ENCODE measurements at places on chromosomes 11 and 22.

- DNase-seq: no peak
These were observed 264.2 kb downstream of the TMEM135 start for GRCh38 chr11:87301785-87302540.

DNA sequence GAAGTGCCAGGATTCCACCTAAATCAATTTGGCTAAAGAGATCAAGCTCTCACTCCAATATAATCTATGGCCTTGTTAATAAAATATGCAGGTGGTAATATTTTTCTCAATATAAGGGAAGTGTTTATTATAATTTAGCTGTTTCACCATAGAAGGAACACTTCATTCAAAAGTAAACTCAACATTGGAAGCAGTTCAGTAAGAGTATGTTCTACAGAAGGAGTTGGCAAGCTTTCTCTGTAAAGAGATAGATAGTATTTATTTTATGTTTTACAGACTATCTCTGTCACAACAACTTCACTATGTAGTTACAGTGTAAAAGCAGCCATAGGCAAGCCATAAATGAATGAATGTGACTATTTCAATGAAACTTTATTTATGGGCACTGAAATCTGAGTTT is 313.6 kb upstream of the ANO3 start:
- DNase-seq: no peak

- DNase-seq: no peak
These were observed 73.2 kb downstream of the SLC35F2 start for GRCh38 chr11:107785401-107785800.

GRCh38 chr11:46390331-46391171 is 1.0 kb downstream of the CHRM4 start:
- DNase-seq: no peak

DNA sequence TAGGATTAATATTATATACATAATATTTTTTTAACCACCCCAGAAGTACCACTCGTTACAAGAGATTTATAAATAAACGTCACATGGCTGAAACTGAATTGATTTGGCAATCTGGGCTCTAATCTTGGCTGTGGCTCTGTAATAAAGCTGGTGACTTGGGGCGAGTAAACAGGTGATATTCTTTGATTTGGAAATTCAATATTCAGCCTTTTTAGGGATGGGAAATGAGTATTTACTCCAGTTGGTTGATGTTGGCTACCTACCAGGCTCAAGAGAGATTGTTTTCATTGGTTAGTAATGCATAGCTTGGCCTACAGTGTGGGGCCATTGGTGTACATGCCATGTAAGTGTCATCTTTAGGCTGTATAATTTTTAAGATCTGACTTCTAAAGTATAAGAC is 117.7 kb upstream of the SORL1-AS1 start:
- no peak for DNase-seq

- DNase-seq: no peak
These were observed 160.5 kb upstream of the NAV2 start for GRCh38 chr11:19552161-19552560.

GRCh38 chr22:38087855-38088254 is 3.9 kb upstream of the SLC16A8 start:
- DNase-seq: no peak

- DNase-seq: no peak
These were observed 267.5 kb downstream of the SBF2 start for GRCh38 chr11:10026514-10026913.

DNA sequence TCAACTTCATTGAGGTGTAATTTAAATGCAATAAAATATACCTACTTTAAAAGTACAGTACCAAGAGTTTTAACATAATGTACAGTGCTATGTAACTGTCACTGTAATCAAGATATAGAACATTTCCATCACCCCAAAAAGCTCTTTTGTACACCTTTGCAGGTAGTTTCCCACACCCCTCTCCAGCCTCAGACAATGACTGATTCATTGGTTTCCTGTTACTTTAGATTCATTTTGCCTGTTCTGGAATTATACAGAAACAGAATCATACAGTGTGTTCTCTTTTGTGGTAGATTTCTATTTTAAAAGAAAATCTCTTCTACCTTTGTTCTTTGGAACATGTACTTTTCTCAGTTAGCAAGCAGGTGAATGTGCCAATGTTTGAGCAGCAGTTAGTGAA is 38.2 kb downstream of the SHISA8 start:
- DNase-seq: no peak

GRCh38 chr11:117818041-117818873 is 6.3 kb downstream of the FXYD2 start:
- no peak for DNase-seq

DNA sequence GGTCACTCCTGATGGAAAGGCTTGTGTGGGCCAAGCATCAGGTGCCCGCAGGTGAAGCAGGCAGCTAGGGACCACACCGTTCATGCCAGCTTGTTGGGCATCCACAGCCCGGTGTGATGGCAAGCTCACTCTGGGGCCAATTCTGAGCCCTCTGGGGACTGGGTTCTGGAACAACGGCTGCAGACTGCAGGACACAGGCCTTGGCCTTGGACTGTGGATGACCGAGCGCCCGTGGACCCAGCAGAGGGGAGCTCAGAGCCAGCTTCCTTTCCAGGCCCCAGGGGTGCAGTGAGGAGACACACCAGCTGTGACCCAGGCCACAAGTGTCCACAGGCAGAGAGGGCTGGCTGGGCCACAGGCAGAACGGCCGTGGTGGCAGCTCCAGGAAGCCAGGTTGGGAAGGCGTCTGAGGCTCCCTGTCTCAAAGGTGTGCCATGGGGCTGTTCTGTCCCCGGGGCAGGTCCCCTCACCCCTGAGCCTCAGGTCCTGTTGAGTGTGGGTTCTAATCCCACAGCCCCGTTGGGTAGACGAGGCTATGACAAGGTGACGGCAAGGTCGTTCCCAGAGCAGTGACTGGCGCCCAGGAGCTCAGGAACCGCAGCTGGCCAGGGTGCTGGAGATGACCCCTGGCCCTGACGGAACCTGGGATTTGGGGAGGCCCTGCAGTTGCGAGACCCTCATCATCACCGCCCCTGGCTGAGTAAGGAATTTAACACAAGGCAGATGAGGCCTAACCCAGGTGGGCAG is 1079.4 kb downstream of the BRD1 start:
- DNase-seq: no peak

DNA sequence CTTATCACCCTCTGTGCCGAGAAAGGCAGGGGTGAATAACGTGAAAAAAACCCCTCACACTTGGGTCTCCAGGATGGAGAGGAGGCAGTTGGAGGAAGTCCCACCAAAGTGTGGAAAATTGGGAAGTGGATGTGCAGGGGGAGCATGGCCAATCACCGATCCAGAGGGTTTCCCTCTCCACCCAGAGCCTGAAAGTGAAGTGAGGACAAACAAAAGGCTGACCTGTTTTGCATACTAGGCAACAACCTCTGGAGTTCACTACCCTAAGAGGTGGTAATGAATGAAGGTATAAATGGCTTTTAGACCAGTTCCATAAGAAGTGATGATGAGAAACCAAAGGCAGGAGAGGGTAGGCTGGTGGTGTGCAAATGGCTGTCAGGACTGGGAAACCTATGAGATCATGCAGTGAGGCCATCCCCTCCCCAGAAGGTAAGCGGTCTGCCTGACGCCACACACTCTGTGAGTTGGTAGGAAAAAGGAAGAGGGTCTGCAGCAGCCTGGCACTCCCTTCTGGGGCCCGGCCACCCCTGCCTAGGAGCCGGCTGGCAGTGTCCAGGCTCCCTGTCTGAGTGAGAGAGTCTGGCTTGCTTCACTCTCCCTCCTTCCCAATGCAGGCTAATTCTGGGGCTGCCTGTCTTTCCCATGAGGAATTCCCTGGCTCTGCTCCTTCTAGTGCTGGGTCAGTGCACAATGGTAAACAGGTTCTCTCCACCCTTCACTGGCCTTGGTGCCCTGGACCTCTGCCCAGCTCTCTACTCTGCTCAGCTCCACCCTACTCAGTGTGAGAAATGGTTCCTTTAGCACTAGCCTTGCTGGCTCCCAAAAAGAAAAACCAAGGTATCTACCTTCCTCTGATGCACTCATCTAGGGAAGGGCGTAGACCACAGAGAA is 15.6 kb downstream of the TBC1D10A start:
- no peak for DNase-seq

- no peak for DNase-seq
These were observed 2.1 kb downstream of the LPXN start for GRCh38 chr11:58573451-58574104.

- no peak for DNase-seq
These were observed 3.1 kb downstream of the FAM180B start for GRCh38 chr11:47589584-47589976.

DNA sequence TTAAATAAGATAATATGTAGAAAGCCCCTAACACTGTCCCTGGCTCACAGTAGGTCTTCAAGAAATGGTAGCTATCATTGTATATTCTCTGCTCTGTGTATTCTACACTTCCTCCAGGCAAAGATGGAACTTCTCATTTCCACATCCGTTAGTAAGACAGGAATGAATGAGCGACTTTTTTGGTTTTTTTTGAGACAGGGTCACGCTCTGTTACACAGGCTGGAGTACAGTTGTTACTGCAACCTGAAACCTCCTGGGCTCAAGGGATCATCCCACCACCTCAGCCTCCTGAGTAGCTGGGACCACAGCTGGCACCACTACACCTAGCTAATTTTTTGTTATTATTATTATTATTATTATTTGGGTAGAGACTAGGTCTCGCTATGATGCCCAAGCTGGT is 2.3 kb upstream of the CLPB start:
- no peak for DNase-seq

- no peak for DNase-seq
These were observed 60.9 kb upstream of the MYEOV start for GRCh38 chr11:69232821-69233743.

DNA sequence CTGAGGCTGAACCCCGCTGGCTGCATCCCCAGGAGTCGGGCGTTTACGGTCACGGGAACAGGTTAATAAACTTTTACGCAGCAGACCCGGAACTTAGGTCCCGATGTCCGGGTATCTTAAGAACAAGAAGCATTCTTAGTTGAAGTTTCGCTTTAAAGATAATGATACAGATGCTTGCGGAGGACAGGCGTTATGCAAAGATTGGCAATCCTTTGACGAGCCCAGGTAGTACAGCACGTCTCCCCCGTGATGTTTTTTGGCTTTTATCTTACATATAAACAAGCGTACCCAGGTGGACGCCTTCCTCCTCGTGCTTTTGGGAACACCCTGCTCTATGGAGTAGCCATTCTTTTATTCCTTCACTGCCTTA is 871 bp upstream of the TOLLIP start:
- no peak for DNase-seq
